ENCODE measurements at places on chromosomes 16 and 17.
A peak's percentile ranks its signal among the peaks of the same experiment; 100 is the strongest.

DNA sequence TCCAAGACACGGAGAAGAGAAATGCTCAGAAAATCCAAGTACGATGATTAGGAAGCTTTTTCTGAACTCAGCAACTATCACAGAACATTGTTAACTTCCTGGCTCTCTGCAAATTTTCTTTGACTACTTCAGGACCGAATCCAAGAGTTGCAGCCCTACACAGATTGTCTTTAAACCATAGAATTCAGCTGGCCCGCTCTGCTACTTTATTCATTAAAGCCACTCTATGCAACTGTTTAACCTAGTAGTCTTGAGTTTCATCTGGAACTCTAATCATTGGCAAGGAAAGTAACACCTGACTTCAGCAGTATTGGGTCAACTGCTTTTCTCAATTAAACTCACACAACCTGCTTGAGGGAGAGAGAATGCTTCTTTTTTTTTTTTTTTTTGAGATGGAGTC, 210.1 kb downstream of the SLC39A11 start:
- H3K4me1 ChIP-seq: no peaks in the 10 kb centered on the region
- H3K36me3 ChIP-seq: peaks cover 10% of the 10 kb centered on the region
- no peak for DNase-seq
- no peak overlapping the region for H3K27ac ChIP-seq
- no peak overlapping the region for H3K4me3 ChIP-seq

DNA sequence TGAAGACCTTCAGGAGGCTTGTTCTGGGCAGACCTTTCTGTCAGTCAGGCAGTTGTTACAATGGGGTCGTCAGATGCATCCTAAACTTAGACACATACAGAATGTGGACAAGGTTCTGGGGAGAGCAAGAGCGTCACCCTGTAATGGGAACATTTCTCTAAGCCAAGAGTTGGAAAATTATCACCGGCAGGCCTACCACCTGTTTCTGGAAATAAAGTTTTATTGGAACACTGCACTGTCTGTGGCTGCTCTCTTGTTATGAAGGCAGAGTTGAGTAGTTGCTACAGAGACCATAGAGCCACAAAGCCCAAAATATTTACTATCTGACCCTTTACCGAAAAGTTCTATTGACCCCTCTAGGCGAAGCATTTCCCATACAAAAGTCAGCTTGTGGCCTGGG, 106.2 kb downstream of the CPPED1 start:
- no peak for DNase-seq
- no peaks in the 10 kb centered on the region for H3K27me3 ChIP-seq
- H3K36me3 ChIP-seq: peaks cover 17% of the 10 kb centered on the region

DNA sequence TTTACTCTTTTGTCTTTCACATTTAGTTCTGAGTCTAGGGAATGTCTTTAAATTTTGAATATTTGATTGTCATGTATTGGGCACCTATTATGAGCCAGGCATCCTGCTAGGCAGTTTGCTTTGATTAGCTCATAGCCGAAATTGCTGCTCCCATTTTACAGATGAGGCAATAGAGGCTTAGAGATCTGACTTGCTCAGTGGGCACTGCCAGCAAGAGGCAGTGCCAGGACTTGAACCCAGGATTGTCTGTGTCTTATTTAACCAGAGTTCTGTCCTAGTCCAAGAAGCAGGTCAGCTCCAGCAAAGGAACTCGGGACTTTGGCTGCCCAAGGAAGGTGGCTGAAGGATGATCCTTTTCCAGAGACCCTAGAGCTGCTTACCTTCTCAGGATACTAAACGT, 24.5 kb downstream of the BEAN1 start:
- peaks cover 25% of the 10 kb centered on the region for H3K27me3 ChIP-seq
- DNase-seq: no peak

DNA sequence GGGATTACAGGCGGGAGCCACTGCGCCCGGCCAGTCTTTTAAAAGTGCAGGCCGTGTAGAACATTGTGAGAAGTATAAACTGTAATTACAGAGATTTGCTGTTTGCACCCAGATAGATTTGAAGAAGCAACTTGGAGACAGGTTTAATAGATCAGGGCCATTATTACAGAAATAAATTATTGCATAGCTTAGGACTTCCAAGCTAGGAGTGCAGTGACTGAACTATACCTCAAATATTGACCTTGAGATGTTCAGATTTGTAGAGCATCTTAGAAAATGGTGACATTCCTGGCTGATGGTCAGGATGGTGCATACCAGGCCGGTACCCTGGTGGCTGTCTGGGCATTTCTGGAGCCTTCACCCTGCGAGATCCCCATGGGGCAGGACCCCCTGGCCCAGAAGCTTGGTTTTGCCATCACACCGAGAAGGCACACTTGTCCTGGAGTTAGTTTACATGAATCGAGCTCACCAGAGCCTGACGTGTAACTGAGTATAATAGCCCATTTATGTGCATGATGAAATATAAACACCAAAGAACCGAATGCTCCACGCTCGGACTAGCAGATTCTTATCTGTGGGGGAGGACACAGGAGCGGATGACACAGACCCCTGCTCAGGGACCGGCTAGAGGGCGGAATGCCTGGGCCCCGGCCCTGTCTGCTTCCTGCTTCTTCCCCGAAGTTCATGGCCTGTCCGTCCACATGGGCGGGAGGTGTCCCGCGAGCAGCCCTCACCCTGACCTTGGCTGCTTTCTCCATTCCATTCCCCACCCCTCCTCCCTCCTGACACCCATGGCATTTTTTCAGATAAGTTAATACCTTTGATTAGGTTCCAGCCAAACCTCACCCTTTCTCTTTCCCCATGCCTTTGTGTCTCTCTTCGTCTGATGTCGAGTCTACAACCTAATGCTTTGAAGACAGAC, 32.1 kb downstream of the CCDC40 start:
- no peaks in the 10 kb centered on the region for H3K36me3 ChIP-seq
- H3K4me1 ChIP-seq: peaks cover 13% of the 10 kb centered on the region
- DNase-seq: no peak
- no peak overlapping the region for H3K4me3 ChIP-seq
- peaks cover 11% of the 10 kb centered on the region for H3K27me3 ChIP-seq

- no peaks in the 10 kb centered on the region for H3K36me3 ChIP-seq
- DNase-seq: no peak
- H3K27ac ChIP-seq: no peak overlapping the region
- peaks cover 8% of the 10 kb centered on the region for H3K27me3 ChIP-seq
- H3K4me3 ChIP-seq: no peak overlapping the region
Observed at GRCh38 chr16:13909872-13910303, 10.1 kb upstream of the ERCC4 start.

GRCh38 chr17:61600621-61601020, 9.6 kb upstream of the NACA2 start:
- DNase-seq: no peak
- no peak overlapping the region for H3K4me3 ChIP-seq
- no peaks in the 10 kb centered on the region for H3K4me1 ChIP-seq
- H3K36me3 ChIP-seq: no peaks in the 10 kb centered on the region

DNA sequence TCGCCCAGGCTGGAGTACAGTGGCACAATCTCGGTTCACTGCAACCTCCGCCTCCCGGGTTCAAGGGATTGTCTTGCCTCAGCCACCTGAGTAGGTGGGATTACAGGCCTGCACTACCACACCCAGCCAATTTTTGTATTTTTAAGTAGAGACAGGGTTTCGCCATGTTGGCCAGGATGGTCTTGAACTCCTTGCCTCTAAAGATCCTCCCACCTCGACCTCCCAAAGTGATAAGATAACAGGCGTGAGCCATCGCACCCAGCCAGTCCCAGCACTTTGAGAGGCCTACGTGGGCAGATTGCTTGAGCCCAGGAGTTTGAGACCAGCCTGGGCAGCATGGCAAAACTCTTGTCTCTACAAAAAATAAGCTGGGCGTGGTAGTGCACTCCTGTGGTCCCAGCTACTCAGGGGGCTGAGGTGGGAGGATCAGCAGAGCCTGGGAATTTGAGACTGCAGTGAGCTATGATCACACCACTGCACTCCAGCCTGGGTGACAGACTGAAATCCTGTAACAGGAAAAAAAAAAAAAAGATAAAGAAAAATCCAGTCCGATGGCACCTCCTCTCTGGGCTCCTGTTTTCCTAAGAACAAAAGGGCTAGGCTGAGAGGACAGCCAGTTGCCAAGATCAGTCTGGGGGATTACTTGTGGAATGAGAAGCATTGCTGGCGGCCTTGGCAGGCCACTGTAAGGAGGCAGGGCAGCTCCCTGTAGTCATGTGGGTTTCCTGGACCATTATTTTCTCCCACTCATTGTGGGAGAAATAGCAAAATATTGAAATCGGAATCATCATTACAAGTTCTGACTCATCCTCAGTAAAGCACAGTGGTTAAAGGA, 3.0 kb upstream of the PIPOX start:
- no peak overlapping the region for H3K4me3 ChIP-seq
- H3K27me3 ChIP-seq: peaks cover 50% of the 10 kb centered on the region
- DNase-seq: no peak

GRCh38 chr16:56450275-56450985, 702 bp downstream of the NUDT21 start:
- no peaks in the 10 kb centered on the region for H3K27me3 ChIP-seq
- H3K4me3 ChIP-seq: peak overlapping the region; percentile 95
- peaks cover 55% of the 10 kb centered on the region for H3K4me1 ChIP-seq
- DNase-seq: peak; percentile 25
- H3K27ac ChIP-seq: peak overlapping the region; percentile 89

DNA sequence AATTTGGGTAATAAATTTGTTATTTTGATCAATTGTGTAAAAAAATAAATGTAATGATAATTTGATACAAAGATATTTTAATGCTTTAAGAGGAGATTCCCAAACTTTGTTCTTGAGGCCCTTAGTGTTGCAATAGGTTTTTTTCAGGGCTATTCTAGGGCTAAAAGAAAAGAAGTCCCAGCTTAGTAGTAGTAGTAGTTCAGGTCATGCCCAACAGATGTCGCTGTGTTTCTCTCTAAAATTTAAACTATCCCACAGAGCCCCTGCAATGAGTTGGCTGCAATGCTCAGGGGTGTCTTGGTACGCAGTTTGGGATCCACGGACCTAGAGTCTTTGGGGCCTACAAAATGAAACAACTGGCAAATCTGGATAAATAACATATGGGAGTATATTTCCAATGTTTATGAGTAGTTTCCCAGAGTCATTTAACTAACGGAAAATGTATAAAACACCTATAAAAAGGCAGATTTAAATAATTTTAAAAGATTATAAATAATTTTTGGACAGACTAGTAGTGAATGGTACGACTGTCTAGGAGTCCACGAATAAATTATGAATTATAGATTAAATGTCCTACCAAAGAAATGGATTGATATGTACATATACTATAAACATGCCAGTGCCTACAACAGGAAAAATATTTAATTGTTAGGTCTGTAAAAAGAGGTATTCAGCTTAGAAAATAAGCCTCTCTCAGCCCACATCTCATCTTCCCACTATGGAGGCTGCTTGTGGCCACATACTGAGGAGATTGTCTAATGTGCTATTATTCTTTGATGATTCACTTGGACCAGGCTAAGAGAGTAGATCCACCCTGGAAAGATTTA, 228.5 kb upstream of the PMFBP1 start:
- no peaks in the 10 kb centered on the region for H3K27me3 ChIP-seq
- H3K27ac ChIP-seq: no peak overlapping the region
- no peaks in the 10 kb centered on the region for H3K36me3 ChIP-seq
- peak; percentile 37 for DNase-seq

DNA sequence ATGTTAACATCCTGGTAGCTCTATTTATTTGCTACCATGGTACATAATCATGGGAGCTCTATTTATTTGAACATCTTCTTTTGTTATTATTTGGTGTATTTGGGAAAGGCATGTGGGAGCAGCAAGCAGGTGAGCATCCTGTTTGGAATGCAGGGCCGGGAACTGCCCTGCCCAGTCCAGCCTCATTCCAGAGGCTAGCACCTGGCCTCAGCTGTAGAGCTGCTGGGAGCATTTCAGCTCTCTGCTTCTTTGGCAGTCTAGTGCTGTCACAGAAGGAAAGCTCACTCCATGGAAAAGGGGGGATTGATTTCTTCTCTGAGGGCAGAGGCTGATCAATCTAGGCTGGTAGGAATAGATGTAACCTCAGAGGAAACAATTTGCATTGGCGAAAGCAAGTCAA, 112.5 kb downstream of the WWOX start:
- no peak overlapping the region for H3K27ac ChIP-seq
- no peak for DNase-seq
- H3K4me1 ChIP-seq: no peaks in the 10 kb centered on the region
- no peak overlapping the region for H3K4me3 ChIP-seq

GRCh38 chr17:59361386-59361785, 29.9 kb downstream of the YPEL2 start:
- H3K36me3 ChIP-seq: peaks cover 36% of the 10 kb centered on the region
- DNase-seq: no peak
- H3K4me3 ChIP-seq: peak overlapping the region; percentile 74
- no peaks in the 10 kb centered on the region for H3K27me3 ChIP-seq
- H3K4me1 ChIP-seq: peaks cover 78% of the 10 kb centered on the region

- no peak for DNase-seq
- H3K4me3 ChIP-seq: peak overlapping the region; percentile 59
- H3K4me1 ChIP-seq: peaks cover 30% of the 10 kb centered on the region
Observed at GRCh38 chr17:48647103-48647962, 21.2 kb upstream of the HOXB9 start.

- DNase-seq: no peak
- H3K27me3 ChIP-seq: peaks cover 62% of the 10 kb centered on the region
- peaks cover 14% of the 10 kb centered on the region for H3K4me1 ChIP-seq
- no peak overlapping the region for H3K4me3 ChIP-seq
- no peak overlapping the region for H3K27ac ChIP-seq
- no peaks in the 10 kb centered on the region for H3K36me3 ChIP-seq
Observed at GRCh38 chr16:66364959-66365306, 1.6 kb upstream of the CDH5 start.

- H3K4me3 ChIP-seq: no peak overlapping the region
- no peaks in the 10 kb centered on the region for H3K4me1 ChIP-seq
- no peak overlapping the region for H3K27ac ChIP-seq
- H3K27me3 ChIP-seq: peaks cover 24% of the 10 kb centered on the region
Observed at GRCh38 chr17:15744885-15745284, 12.8 kb downstream of the TBC1D26 start.

DNA sequence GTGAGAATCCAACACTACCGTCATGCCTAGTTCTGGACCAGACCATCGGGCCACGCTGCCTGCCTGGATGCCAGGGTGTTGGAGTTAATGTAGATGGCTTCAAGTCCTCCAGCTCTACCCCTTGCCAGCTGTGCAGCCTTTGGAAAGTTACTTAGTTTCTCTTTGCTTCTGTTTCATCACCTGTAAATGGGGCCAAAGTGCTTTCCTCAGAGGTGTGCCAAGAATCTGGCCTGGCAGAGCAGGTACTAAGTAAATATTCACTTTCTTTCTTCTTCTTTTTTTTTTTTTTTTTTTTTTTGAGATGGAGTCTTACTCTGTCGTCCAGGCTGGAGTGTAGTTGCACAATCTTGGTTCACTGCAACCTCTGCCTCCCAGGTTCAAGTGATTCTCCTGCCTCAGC, 159.5 kb upstream of the RPL38 start:
- DNase-seq: no peak
- no peaks in the 10 kb centered on the region for H3K4me1 ChIP-seq
- peaks cover 27% of the 10 kb centered on the region for H3K27me3 ChIP-seq
- H3K4me3 ChIP-seq: no peak overlapping the region
- H3K27ac ChIP-seq: no peak overlapping the region

All from activated naive CD4-positive, alpha-beta T cell treated with anti-CD3 and anti-CD28 coated beads, Interleukin-2, amount 10 ng/mL, durations not matched to agents 7 days and 5 days (primary cell).